ENCODE measurements at places on chromosomes 3 and 15. TPM values are rescaled to one million over a fixed set of nuclear protein-coding genes. Genes with fewer than 3 reads are reported as not detected.
A peak's percentile ranks its signal among the peaks of the same experiment; 100 is the strongest.

KLHL40 gene
- not detected for total RNA-seq

- no peaks in the 10 kb centered on the region for H3K27me3 ChIP-seq
- DNase-seq: no peak
- H3K27ac ChIP-seq: peak overlapping the region; percentile 61
- no peaks in the 10 kb centered on the region for H3K36me3 ChIP-seq
- H3K4me1 ChIP-seq: peaks cover 13% of the 10 kb centered on the region
These were observed 43.5 kb upstream of the ALCAM start for GRCh38 chr3:105323274-105323599.

DNA sequence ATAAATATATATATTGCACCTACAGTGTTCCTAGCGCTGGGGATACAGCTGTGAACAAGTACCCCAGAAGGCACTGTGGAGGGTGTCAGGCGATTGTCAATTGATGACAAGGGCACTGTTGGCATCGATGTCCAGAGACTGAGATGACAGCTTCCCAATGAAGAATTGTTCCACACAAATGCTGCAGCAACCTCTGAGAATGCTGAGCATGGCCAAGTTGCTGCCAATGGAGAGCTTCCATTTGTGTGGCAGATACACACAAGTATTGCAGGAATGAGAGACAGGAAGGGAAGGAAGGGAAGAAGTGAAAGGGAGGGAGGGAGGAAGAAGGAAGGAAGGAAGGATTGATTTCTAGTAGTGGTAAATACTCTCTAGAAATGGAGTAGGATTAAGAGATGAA, 21.9 kb downstream of the LRTM1 start:
- H3K4me3 ChIP-seq: no peak overlapping the region
- no peak for DNase-seq
- H3K4me1 ChIP-seq: no peaks in the 10 kb centered on the region
- no peaks in the 10 kb centered on the region for H3K36me3 ChIP-seq

- no peak overlapping the region for H3K27ac ChIP-seq
- no peaks in the 10 kb centered on the region for H3K4me1 ChIP-seq
- DNase-seq: no peak
- no peaks in the 10 kb centered on the region for H3K27me3 ChIP-seq
These were observed 230.6 kb upstream of the CNTN3 start for GRCh38 chr3:74845081-74845480.

- no peaks in the 10 kb centered on the region for H3K27me3 ChIP-seq
- H3K4me1 ChIP-seq: no peaks in the 10 kb centered on the region
- H3K27ac ChIP-seq: no peak overlapping the region
- DNase-seq: no peak
- H3K36me3 ChIP-seq: no peaks in the 10 kb centered on the region
- H3K4me3 ChIP-seq: no peak overlapping the region
These were observed 491.0 kb downstream of the ROBO2 start for GRCh38 chr3:77530870-77531269.

GRCh38 chr3:155748611-155749365, 3.9 kb upstream of the PLCH1 start:
- DNase-seq: no peak
- H3K4me3 ChIP-seq: no peak overlapping the region
- H3K36me3 ChIP-seq: no peaks in the 10 kb centered on the region
- H3K4me1 ChIP-seq: peaks cover 11% of the 10 kb centered on the region
- peaks cover 28% of the 10 kb centered on the region for H3K27me3 ChIP-seq

- no peak overlapping the region for H3K27ac ChIP-seq
- no peaks in the 10 kb centered on the region for H3K4me1 ChIP-seq
- no peaks in the 10 kb centered on the region for H3K27me3 ChIP-seq
- DNase-seq: no peak
These were observed 207.7 kb downstream of the PLOD2 start for GRCh38 chr3:145953316-145953715.

- no peak overlapping the region for H3K4me3 ChIP-seq
- peaks cover 34% of the 10 kb centered on the region for H3K27me3 ChIP-seq
- no peaks in the 10 kb centered on the region for H3K4me1 ChIP-seq
- H3K36me3 ChIP-seq: no peaks in the 10 kb centered on the region
- DNase-seq: no peak
These were observed 281.3 kb downstream of the FGF12 start for GRCh38 chr3:192445770-192446644.

DNA sequence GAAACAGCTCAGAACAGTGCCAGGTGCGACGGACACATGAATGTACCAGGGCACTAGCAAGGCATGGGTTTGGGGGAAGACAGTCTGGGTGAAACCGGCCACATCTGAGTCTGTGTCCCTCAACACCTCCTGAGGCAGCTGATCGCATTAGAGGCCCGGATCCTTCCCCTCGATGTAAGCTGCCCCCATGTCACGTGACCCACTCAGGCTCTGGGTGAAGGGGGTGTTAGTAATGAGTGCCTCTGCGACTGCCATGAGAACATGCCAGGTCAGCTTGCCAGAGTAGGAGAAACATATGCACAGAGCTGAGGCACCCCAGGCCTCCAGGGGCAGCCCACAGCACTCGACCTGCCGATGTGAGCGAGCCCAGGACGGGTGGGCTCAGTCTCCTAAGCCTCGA, 29.7 kb downstream of the PRR23E start:
- no peak overlapping the region for H3K27ac ChIP-seq
- H3K27me3 ChIP-seq: peaks cover 35% of the 10 kb centered on the region
- H3K4me3 ChIP-seq: no peak overlapping the region
- peaks cover 16% of the 10 kb centered on the region for H3K4me1 ChIP-seq
- DNase-seq: no peak

DNA sequence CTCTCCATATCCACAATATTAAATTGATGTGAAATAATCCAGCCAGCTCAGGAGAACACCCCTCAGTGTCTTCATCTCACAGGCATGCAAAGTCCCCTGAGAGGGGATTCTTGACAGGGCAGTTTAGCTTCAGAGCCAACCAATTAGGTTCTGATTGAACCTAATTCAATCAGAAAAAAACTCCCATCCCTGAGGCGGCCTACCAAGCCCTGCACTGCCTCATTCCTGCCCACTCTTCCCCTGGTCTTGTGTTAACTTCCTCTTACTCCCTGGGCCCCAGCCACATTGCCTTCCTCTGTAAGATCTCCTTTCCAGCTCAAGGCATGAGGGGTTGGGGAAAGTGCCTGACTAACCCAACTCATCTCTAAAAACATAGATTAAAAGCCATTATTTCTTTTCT, 46.1 kb downstream of the FRMD4B start:
- no peak overlapping the region for H3K27ac ChIP-seq
- H3K27me3 ChIP-seq: peaks cover 10% of the 10 kb centered on the region
- no peaks in the 10 kb centered on the region for H3K4me1 ChIP-seq
- DNase-seq: no peak

NCKIPSD gene
- 27.8 TPM for total RNA-seq

DLL4 gene
- 0.12 TPM for total RNA-seq

DNA sequence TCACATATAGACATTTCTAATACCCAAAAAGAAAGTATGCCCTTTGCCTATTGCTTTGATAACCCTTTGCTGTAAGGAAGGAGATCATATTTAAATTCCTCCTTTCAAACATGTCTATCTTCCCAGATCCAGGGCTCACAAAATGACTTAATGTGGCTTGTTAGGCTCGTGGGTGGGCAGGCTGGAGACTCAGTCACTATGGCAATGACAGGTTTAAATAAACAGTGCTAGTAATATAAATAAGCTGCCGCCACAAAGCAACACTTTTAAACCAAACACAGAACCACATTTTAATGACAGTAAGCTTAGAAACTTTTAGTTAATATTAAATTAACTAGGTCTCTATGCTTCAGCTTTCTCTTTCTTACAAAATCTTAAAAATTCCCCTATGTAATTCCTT, 616.0 kb upstream of the NAALADL2 start:
- no peak for DNase-seq
- H3K36me3 ChIP-seq: no peaks in the 10 kb centered on the region
- no peaks in the 10 kb centered on the region for H3K27me3 ChIP-seq
- no peak overlapping the region for H3K4me3 ChIP-seq
- H3K4me1 ChIP-seq: no peaks in the 10 kb centered on the region
